ENCODE measurements at places on chromosomes 2 and 18.
A peak's percentile ranks its signal among the peaks of the same experiment; 100 is the strongest.

DNA sequence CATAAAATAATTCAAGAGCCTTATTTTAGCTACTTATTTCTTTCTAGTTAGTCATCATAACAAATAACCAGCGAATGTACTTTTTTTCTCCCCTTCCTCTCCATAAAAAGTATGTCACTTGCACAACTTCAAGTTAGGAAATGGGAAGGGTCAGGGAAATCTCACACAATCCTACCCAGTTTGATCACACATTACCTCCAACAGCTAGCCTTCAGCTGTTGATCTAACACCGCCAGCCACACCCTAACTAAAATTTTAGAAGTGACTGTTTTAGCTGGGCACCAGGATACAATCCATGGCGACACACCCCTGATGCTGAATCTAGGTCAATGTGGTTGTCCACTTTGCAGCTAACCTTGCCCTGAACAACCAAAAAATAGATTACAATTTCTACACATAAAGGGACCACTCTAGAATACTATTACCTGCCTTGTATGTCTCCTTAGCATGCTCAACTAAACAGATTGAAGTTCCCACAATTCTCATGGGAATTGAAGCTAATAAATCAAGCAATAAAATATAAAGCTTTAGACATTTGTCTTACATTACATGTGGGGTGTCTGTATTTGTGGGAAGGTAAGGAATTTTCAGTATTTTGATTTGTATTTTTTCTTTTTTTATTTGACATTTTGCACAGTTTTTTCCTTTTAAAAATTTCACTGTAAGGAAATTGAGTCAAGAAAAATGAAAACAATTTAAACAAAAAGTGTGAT is 7.3 kb upstream of the COL3A1 start:
- DNase-seq: no peak

- no peak for DNase-seq
Observed at GRCh38 chr2:240056678-240057077, 3.4 kb upstream of the OR6B3 start.

GRCh38 chr18:47929681-47930198 is 719 bp downstream of the SMAD2 start:
- peak; percentile 6 for DNase-seq

GRCh38 chr2:34070196-34070595 is 471.1 kb upstream of the FAM98A start:
- DNase-seq: no peak

DNA sequence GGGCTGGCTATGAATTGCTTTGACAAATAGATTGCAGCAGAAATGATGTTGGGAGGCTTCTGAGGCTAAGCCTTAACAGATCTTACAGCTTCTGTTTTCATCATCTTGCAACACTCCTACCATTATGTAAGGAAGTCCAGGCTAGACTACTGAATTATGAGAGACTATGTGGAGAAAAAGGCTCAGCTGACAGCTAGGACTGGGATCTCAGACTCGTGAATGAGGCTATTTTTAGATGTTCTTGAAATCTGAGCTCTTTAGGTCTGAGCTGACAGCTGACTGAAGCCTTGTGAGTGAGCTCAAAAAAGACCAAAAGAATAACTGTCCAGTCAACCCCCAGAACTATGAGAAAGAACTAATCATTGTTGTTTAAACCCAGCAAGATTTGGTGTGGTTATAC is 70.3 kb downstream of the VWC2L start:
- no peak for DNase-seq

- DNase-seq: peak; percentile 10
Observed at GRCh38 chr2:12452185-12452584, 264.6 kb upstream of the TRIB2 start.

DNA sequence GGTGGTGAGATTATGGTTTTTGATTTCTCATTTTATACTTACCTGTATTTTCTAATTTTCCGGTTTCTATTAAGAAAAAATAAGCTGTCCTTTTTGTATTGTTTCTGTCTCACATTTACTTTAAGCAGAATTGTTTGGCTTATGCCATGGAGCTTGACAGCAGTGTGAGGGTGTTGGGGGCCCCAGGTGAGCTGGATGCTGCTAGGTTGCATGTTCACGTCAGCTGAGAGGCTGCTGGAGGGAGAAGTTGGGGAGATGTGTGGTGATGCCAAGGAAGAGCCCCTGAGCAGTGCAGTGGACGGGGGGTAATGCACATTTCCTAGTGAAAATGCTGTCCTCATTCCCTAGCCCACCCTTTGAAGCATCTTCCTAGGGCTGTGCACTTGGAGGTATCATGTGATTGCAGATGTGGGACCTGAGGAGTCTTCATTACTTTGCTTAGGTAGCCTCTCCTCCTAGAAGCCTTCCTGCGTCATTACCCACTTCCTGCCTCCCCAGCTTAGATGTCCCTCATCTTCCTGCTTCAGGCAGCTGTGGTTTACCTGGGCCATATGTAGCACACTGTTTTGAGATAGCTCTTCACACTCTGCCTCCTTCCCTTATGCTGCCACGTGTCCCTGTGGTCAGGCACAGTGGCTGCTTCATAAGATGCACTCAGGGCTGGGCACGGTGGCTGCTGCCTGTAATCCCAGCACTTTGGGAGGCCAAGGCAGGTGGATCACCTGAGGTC is 16.2 kb downstream of the ATG16L1 start:
- peak; percentile 90 for DNase-seq

GRCh38 chr2:30068067-30068466 is 78.7 kb upstream of the YPEL5 start:
- no peak for DNase-seq

- DNase-seq: no peak
Observed at GRCh38 chr18:78293540-78293939, 686.1 kb upstream of the SALL3 start.

- no peak for DNase-seq
Observed at GRCh38 chr2:54143780-54144179, 28.4 kb downstream of the ACYP2 start.

DNA sequence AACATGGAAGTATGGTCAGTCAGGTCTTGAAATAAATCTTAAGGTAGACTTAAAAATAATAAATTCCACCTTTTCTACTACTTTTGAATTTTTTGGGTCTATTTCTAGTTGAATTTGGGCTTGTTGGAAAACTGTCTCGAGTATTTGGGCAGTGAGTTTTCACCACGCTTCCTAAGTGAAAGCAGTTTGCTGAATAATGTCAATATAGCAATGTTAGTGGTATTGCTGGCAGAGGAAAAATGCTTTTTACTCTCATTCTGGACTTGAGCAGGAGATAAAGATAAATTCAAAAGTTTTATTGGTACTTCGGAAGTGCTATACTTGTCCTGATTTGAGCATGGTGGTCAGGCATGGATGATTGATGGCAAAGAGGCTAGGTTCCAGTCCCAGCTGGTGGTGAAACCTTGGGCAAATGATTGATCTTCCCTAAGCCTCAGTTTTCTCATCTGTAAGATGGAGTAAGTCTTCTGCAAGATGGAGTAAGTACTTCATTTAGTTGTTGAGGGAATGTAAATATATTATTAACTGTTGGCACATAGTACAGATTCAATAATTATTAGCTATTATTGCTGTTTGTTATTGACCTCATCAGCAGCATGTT is 503.5 kb upstream of the ZEB2 start:
- no peak for DNase-seq

DNA sequence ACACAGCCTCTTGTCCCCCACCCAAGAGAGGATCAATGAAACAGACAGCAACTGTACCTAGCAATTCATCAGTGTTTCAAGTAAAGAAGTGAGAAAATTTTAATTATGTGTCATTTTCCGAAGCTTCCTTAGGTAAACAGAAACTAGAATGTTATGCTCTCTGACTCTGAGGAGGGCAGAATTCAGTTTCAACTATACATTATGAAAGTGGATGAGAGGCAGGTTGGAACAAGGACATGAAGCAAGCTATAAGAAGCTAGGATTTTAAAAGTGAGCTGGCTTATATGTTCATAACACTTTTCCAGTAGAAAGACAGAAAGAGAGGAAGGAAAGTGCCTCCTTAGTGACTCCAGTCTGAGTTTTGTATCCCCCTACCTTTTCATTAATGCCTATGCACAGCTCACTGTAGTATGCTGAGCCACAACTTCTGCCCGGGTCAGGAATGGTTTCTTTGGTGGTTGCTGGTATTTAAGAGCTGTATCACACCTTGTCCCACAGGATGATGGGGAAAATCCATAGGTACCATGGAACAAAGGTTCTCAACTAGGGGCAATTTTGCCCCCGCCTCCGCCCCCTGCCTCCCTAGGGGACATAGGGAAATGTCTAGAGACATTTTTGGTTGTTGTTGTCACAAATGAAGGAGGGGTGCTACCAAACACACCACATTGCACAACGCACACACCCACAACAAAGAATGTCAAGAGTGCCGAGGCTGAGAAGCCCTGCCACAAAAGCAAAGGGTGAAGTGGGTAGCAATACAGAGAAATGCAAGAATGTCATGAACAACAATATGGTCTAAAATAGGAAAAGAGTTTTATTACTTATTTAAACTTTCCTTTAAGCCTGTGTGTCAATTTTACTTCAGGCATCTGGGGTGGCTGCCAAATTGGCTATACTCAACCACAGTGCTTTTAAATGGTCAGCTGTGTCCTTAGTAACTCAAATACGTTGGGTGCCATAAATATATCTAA is 161.0 kb upstream of the ZFP36L2 start:
- DNase-seq: no peak

DNA sequence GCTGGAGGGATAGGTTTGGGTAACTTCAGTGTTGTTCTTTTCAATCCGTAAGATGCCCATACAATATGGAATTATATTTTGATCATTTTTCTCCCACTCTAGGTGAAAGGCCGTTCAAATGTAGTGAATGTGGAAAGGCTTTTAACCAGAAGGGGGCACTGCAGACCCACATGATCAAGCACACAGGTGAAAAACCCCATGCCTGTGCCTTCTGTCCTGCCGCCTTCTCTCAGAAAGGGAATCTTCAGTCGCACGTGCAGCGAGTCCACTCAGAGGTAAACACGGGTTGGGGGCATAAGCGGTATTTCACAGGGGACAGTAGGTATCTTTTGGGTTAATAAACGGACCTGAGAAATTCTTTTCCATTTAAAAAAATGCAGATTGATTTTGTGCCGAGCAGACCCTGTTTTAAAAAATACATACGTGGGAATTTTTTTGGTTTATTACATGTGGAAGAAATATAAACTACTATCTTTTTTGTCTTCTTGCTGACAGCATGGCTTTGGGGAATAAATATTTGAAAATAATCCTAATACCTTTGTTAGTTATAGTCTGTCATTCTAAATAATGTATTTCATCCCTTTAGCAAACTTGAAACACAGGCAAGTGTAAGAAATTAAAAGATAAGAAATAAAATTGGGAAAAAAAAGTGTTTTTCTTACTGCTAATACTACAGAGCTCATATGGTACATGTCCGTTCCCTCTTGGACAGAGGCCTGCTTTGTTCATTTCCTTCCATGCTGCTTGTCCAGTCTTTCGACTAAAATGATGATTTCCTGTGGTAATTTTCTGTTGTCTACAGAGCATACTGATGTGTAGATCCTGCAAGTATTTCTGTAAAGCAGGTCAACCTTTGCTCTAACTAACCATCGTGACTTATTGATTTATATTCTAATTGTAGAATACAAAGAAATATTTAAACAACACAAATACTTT is 53.3 kb downstream of the ZNF236 start:
- DNase-seq: peak; percentile 24

GRCh38 chr2:51795248-51795888 is 763.4 kb upstream of the NRXN1 start:
- no peak for DNase-seq

GRCh38 chr18:31246460-31246859 is 71.5 kb upstream of the DSG1 start:
- DNase-seq: no peak

GRCh38 chr2:97673182-97673914 is 3.8 kb downstream of the C2orf92 start:
- DNase-seq: no peak

DNA sequence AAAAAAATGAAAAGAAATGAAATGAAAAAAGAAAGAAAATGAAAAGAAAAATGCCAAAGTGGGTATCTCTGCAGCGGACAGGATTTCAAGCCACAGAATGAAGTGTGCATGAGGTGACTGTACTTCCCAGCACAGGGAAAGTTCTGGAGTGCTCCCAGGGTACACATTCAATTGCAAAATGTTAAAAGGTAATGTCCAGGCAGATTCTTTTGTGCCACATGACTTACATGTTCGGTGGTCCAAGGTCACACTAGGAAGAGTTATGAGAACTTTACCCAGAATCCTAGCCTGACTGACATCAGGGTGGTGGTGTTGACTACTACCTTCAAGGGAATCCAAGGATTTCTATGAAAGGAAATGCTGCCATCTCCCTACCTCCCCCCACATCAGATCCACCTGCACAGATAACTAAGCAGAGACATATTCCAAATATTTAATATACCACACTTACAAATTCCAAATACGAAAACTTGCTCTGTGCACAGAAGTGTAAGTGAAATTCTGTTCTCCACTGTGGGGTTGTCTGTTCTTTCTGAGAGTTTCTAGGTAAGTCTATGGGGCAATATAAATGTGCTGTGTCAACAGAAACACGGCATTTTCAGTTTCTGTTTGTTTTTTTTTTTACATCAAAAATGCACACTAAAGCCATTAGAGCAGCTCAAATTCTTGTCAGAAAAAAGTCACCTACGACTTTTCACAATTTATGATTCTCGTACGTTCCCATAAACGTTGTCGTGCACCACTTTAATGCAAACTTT is 56.6 kb downstream of the CABYR start:
- no peak for DNase-seq

- DNase-seq: no peak
Observed at GRCh38 chr2:102826904-102827303, 65.1 kb downstream of the TMEM182 start.

DNA sequence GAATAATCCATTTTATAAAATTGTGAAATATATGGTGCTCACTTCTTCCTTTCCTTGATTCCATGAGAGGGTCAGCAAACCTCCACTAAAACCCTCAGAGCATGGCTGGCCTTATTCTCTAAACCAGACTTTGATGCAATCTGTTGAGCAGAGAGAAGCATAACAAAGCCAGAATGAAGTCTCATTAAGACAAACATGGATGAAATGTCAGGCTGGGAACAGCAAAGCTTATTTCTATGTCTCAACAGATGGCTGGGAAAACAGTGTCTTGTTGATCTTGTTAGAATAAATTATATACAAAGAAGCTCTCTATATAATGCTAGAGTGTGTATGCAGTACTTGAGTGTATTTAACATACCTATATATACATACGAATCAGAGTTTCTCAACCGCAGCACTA is 227.1 kb upstream of the LYPD1 start:
- DNase-seq: no peak

- no peak for DNase-seq
Observed at GRCh38 chr2:61151436-61151835, 10.6 kb upstream of the C2orf74 start.

DNA sequence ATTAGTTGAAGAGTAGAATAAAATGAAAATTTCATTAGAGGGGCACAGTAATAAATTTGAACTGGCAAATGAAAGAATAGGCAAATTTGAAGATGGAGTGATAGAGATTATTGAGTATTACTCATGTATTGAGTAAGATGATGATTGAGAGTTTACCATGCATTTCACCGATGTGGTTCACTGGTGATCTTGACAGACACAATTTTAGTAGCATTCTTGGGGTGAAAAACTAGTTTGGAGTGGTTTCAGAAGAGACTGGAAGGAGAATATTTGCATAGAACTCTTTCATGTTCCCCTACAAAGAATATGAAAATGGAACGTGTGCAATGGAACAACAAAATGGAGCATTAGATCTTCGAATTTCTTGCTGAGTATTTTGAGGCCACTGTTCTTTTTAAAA is 121.4 kb downstream of the ASXL3 start:
- no peak for DNase-seq
